Activated T-helper 1 cell treated with anti-CD3 and anti-CD28 coated beads, Interleukin-2, amount 50 U/mL, for 16 hours (primary cell): ENCODE measurements at places on chromosomes 5 and 9.

DNA sequence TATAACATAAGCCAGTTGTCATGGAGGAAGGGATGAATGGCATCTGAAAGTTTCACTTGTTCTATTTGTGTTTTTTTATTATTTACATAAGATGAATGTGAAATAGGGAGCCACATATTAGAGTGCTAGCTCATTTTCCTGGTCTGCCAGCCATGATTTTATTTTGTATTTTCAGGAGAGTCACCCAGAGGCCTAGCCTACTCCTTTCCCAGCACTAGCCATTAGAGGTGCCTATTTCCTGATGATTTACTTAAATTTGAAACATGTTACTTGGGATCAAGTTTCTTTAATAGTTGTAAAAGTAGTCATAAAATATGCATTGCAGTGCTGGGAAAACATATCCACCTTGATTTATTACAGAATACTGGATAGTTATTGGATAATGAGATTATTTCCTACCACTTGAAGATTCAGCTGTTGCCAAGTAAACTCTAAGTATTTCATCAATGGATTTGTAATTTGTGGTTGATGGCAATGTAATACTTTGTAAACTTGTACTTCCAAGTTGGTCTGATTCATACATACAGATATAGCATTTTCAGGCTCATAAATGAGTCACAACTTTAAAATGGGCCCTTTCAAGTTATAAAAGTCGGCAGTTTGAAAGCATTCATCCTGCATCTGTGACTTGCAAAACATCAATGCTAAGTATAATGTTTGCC, 50.8 kb downstream of the KCNN2 start:
- no peak for DNase-seq

DNA sequence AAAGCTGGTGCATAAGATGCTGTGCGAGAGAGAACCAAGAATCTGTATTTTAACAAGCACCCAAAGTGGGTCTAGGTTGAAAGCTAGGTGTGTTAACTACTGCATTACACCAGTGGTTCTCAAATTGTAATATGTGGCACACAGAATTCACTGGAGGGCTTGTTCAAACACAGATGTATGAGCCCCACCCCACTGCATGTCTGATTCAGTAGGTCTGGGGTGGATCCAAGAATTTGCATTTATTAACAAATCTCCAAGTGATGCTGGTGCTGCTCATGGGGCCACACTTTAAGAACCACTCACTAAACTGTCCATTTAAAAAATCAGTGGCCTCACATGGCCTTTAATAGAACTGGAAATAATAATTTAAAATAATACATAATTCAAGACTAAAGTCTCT, 40.4 kb downstream of the LPAR1 start:
- no peak for DNase-seq

- DNase-seq: no peak
Measured at GRCh38 chr5:97338729-97339128, 155.7 kb upstream of the RIOK2 start.

- DNase-seq: no peak
Measured at GRCh38 chr5:89255845-89256463, 373.0 kb upstream of the MEF2C start.

DNA sequence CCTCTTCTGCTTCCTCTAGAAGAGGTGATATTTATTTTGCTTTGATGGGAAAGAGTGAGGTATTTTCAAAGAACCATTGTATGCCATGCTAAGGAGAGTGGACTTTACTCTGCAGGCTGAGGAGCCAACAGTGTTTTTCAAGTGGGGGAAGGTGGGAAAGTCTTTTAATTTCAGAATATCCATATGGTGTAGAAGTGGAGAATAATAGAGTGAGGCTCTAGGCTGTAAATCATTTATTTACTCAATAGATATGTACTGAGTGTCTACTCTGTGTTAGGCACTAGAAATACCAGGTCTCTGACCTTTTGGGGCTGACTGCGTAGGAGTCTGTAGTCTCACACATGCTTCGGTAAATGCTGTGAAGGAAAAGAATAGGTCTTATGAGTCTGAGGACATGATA, 30.7 kb upstream of the TENT2 start:
- DNase-seq: no peak

- no peak for DNase-seq
Measured at GRCh38 chr9:113573046-113573958, 109.8 kb downstream of the RGS3 start.

DNA sequence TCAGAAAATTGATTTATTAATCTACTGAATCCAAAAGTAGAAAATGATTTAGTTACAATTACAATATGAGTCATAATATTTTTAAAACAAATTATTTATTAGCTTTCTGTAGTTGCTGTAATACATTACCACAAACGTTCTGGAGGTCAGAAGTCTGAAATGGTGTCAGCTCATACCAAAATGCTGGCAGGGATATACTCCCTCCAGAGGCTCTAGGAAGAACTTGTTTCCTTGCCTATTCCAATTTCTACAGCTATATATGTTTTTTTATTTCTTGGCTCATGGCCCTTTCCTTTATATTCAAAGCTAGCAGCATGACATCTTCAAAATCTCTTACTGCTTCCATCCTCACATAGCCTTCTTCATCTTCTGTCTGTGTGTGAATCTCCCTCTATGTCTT, 667.9 kb upstream of the ITGA1 start:
- DNase-seq: no peak

DNA sequence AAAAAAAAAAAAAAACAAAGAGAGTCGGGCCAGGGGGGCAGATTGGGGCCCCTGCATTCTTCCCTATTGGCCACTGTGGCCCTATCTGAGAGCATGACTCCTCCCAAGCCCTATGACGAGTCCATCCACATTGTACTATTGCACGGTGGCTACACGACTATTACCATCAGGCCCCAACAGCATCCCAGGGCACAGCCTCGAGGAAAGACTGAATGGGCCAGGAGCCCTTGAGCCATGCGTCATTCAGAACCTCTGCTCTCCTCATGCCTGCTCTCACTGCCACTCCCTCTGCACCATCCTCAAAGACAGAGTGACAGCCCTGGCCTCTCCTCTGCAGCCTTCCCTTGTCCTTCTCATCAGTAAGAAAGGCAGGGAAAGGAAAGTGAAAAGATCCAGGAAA, 20.2 kb upstream of the ORM1 start:
- DNase-seq: no peak

GRCh38 chr5:42884326-42884725, 72.6 kb upstream of the SELENOP start:
- DNase-seq: no peak

DNA sequence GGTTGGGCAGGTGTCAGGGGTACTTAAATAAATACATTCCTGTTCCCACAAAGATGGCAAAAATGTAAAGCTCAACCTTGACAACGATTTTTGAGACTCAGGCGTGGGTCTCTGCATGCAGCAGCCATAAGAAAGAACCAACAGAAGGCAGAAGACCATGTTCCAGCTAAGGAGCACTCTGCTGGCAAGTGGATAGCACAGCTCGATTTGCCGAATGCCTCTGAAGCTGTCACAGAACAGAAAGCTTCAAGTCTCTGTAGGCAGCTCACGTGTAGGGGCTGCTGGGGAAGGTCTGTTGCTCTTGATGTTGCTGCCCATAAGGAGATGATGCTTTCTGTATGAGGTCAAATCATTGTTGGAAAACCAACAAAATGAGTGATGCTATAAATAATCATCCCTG, 119.6 kb upstream of the GRIN3A start:
- DNase-seq: no peak

DNA sequence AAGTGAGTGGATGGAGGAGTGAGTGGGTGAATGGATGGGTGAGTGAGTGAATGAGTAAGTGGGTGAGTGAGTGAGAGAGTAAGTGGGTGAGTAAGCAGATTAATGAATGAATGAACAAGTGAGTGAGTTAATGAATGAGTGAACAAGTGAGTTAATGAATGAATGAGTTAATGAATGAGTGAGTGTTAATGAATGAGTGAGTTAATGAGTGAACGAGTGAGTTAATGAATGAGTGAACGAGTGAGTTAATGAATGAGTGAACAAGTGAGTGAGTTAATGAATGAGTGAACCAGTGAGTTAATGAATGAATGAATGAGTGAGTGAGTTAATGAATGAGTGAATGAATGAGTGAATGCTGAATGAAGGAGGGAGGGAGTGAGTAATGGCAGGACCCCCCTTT, 26.4 kb downstream of the NKD2 start:
- DNase-seq: no peak

DNA sequence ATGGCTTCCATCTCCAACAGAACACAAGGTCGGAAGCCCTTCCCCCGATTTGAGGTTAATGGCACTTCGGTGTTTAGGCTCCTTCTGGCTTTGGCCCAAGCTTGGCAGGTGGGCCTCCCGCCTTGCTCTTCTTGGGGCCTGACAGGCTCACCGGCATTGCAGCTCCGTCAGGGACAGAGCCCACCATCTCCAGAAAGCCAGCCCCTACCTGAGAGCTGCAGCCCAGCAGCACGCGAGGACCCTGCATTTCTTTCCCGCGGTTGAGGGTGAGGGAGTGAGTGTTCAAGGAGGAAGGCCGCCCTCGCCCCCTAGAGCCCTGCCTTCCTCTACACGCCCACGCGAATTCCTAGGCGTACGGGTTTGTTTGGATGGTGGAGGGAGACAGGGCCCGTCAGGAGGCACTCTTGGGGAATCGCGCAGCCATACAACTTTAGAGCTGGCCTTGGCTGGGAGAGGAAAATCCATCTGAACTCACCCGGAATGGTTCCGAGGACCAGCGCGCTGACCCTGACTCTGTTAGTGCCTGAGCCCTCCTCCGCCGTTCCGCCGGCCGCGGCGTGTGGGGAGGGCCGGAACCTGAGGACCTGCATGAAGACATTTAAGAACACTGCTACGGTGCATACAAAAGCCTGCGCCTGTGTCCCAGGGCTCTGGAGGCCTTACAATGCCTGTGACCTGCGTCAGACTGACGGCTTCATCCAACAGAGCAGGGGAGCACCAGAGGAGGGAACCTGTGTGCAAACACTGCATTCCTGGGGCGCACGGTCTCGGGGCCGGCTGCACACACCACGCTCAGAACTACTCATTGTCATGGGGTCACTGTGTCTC, 73.8 kb downstream of the MRPL36 start:
- no peak for DNase-seq

GRCh38 chr5:33465120-33465519, 24.4 kb downstream of the TARS1 start:
- DNase-seq: no peak

GRCh38 chr9:123283048-123283408, 14.6 kb upstream of the STRBP start:
- DNase-seq: no peak

- no peak for DNase-seq
Measured at GRCh38 chr9:124752967-124753366, 18.1 kb downstream of the NR6A1 start.

- no peak for DNase-seq
Measured at GRCh38 chr9:109247228-109247627, 73.6 kb downstream of the EPB41L4B start.

- DNase-seq: no peak
Measured at GRCh38 chr9:99425923-99426842, 204.1 kb downstream of the SEC61B start.
